Bronchus fibroblast of lung (primary cell): ENCODE measurements at places on chromosomes 2 and 18. TPM values are rescaled to one million over a fixed set of nuclear protein-coding genes. Genes with fewer than 3 reads are reported as not detected.

The SERPINB2 gene
- 3.5 and 5.2 TPM in 2 replicates for total RNA-seq

The GAL3ST2 gene
- total RNA-seq, result not detected in 2 replicates

The RNF152 gene
- 1.8 and 1.9 TPM in 2 replicates for total RNA-seq

The SGO2 gene
- total RNA-seq, result 14.7 and 23.2 TPM in 2 replicates

The TMEM169 gene
- total RNA-seq, result 0.45 and 1.0 TPM in 2 replicates

The MC4R gene
- 0.15 TPM in 1 of 2 replicates, not detected in the other for total RNA-seq

The CCL20 gene
- total RNA-seq, result 1.5 and 2.2 TPM in 2 replicates

The LHCGR gene
- not detected in 2 replicates for total RNA-seq

The SCN9A gene
- total RNA-seq, result 12.3 and 13.6 TPM in 2 replicates

The RNU2-63P gene
- not detected in 2 replicates for total RNA-seq

The COL5A2 gene
- 182 and 192 TPM in 2 replicates for total RNA-seq

The ATF2 gene
- 14.5 and 16.9 TPM in 2 replicates for total RNA-seq

The DLGAP1 gene
- 0.34 and 0.45 TPM in 2 replicates for total RNA-seq

The RIT2 gene
- total RNA-seq, result not detected in 2 replicates

The AQP12B gene
- total RNA-seq, result not detected in 2 replicates

The GKN1 gene
- not detected in 2 replicates for total RNA-seq

The OR6B2 gene
- total RNA-seq, result not detected in 2 replicates

The IL1F10 gene
- not detected in 2 replicates for total RNA-seq

The CDH7 gene
- total RNA-seq, result not detected in 2 replicates

The TXNDC2 gene
- total RNA-seq, result not detected in 2 replicates

The MAP4K4 gene
- total RNA-seq, result 81.9 and 89.6 TPM in 2 replicates

The GRB14 gene
- total RNA-seq, result 0.17 TPM in 1 of 2 replicates, not detected in the other

The GREB1 gene
- 0.17 and 0.30 TPM in 2 replicates for total RNA-seq

The ACMSD gene
- not detected in 2 replicates for total RNA-seq

The CYP27A1 gene
- total RNA-seq, result 14.6 and 15.9 TPM in 2 replicates

The EIF2B4 gene
- total RNA-seq, result 37.5 and 39.2 TPM in 2 replicates

The COLEC12 gene
- 14.8 and 15.2 TPM in 2 replicates for total RNA-seq

The LRP2 gene
- not detected in 2 replicates for total RNA-seq

The POTEC gene
- total RNA-seq, result not detected in 2 replicates

The SERPINB12 gene
- total RNA-seq, result not detected in 2 replicates

The POTEJ gene
- not detected in 2 replicates for total RNA-seq

The SLC35F6 gene
- 43.4 and 45.6 TPM in 2 replicates for total RNA-seq

The TYMS gene
- total RNA-seq, result 80.9 and 96.5 TPM in 2 replicates

The CHRNG gene
- not detected in 2 replicates for total RNA-seq

The KIAA2012 gene
- total RNA-seq, result not detected in 2 replicates

The MGAT4A gene
- not detected in 2 replicates for total RNA-seq

The L3MBTL4 gene
- under 0.01 TPM in 2 replicates for total RNA-seq

The LIPG gene
- 10.8 and 13.7 TPM in 2 replicates for total RNA-seq

The C2orf15 gene
- not detected in 2 replicates for total RNA-seq

The RGPD3 gene
- total RNA-seq, result under 0.01 TPM in 1 of 2 replicates, not detected in the other

The KCNG2 gene
- total RNA-seq, result 1.9 and 3.9 TPM in 2 replicates

The RTKN gene
- 14.0 and 17.0 TPM in 2 replicates for total RNA-seq

The DCDC2C gene
- total RNA-seq, result not detected in 2 replicates
